ENCODE measurements at places on chromosomes 7 and 10.

DNA sequence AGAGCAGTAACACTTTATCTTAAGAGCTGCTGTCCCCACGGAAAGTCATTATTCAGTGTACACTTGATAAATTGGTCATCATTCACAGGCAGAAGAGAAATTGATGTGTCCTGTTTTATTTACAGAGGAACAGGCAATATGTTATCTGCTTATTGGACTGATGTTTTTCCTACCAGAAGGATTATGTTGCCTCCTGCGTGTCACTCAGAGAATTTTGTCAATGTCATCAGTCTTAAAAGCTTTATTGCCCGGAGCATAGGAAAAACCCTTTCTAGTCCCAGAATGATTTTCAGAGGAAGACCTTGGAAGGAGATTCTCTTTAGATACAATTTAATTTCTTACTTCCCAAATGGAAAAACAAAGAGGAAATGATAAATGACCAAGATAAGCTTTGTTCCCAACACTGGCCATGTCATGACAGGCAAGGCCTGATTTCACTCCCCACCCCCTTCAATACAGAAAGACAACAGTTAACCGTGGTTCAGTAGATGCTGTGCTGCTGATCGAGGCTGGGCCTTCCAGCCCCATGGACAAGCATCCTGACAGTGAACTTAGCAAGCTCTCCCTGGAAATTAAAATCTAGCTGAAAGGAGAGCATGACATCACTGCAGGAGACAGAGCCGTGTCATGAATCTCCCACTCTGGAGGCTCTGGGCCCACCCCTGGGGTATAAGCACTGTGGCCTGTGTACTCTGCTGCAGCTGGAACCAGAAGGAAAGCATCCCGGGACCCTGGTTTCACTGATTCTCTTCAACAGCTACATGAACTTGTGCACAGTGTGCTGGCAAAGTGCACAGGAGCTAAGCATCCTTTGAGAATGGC, 118.8 kb upstream of the LYZL2 start:
- no peak for DNase-seq

GRCh38 chr7:94348142-94348541, 46.6 kb upstream of the COL1A2 start:
- no peak for DNase-seq

DNA sequence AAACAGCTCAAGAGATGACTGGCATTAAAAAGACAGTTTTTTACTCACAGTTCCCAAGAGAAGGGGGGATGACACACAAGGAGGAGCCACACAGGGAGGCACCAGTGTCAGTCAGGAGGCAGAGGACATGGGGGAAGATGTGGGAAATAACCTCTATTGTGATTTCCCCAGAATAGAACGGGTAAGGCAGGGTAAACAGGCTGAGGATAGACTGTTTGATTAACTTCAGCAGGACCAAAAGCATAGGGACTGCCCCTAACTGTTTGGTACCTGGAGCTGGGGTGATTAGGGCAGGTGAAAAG, 60.7 kb downstream of the RAPGEF5 start:
- DNase-seq = no peak

DNA sequence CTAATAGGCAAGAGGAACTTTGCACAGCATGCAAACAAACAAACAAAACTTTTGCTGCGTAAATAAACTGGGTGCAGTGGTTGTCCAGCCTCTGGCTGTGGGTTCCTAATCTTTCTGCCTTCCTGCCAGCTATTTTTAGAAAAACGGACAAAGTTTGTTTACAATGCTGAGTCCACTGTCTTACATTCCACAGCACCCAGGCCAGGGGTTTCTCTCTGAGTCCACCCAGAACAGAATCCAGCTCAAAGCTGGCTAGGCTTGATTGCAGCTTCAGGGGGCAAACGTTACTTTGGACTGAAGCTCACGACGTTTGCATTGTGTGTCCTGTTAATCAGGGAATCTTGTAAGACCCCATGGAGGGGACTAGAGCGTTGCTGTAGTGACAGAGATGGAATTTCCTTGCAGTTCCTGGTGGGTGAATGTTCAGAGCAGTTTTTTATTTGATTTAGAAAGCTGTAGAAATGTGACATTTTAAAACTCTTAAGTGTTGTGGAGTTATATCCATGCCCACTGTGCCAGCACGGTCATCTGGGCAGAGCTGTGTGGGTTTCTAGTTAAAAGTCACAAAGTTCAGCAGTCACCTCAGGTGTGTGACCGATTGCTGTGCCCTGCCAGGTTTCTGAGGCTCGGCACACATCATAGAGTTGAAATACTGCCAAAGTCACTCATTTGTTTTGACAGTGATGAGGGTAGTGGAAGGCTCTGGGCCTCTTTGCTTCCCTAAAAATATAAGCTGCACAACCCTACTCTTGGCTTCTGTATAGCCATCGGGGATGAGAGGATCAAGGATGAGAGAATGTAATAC, 247.0 kb downstream of the STK31 start:
- no peak for DNase-seq

GRCh38 chr7:138226001-138226476, 149.8 kb downstream of the AKR1D1 start:
- DNase-seq = no peak

DNA sequence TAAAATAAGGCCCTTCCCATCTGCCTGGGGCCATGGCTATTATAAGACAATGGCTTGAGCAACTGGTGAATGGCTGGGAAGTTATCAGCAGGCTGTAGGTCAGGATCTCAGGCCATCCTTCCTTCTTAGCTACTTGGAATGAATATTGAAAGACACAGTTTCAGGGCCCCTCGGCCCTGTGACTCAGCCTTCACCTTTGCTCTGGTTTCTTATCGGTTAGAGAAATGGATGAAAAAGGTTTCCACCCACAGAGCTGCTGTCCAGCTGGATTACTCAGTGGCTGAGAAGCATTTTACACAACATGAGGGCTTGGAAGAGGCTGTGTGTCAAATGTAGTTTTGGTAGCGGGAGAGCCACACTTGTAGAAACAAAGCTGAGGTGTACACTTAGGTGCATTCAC, 9.4 kb downstream of the ACSL5 start:
- DNase-seq = no peak

DNA sequence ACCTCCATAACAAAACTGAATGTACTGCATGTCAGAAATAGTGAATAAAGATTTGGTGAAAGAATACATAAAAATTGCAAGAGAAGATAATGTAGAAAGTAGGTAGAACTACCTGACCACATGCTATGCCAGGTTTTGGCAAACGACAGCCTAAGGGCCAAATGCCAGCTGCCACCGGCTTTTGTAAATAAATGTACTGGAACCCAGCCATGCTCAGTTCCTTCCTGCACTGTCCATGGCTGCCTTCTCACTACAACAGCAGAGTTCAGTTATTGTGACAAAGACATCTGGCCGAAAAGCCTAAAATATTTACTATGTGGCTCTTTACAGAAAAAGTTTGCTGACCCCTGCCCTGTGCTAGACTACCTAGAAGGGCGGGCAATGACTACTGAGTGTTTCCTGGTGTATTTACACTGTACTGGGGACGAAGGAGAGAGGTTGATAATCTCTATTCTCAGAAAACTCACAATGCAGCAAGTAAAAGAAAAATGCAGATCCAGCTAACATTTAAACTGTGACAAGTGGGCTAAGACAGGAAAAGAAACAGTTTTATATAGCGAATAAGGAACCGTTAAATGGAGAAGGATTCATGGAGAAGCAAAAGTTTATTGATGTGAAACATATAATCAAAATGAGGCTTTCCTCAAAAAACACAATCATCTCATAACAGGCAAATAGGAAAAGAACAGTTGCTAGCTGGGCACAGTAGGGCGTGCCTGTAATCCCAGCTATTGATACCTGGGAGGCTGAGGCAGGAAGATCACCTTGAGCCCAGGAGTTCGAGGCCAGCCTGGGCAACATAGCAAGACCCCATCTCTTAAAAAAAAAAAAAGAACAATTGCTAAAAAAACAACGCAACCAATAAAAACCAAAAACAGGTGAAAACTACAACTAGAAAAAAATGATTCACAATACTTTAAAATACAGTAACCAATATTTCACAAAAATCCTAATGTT, 13.7 kb downstream of the KIN start:
- DNase-seq = no peak

GRCh38 chr10:3972460-3973301, 187.7 kb upstream of the KLF6 start:
- no peak for DNase-seq

- DNase-seq = no peak
Measured at GRCh38 chr10:132689721-132690360, 96.1 kb downstream of the NKX6-2 start.

DNA sequence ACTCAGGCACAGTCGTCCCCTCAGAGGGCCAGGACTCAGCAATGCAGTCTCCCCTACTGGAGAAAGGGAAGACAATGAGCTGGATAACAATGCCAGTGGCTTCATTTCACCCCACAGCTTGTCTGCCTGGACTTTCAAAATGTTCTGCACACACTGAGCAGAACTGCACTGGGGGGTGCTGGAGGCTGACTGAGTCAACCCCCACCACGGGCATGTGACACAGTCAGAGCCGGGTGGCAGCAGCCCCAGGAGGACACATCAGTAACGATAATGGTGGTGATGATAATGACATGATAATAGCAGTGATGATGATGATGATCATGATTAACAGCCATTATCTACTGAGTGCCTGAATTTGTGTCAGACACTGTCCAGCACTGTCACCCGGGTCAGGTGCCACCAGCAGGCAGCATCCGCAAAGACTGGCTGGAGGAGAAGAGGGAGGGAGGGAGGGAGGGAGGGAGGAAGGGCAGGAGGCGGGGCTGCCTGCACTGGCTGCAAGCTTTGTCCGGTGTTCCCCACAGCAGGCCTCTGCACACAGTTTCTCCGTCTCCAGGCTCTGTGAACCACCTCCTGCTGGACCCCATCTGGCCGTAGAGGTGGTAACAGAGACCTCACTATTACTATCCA, 67.4 kb downstream of the PLXNA4 start:
- DNase-seq = no peak

GRCh38 chr7:42164881-42165428, 72.1 kb downstream of the GLI3 start:
- DNase-seq = no peak

DNA sequence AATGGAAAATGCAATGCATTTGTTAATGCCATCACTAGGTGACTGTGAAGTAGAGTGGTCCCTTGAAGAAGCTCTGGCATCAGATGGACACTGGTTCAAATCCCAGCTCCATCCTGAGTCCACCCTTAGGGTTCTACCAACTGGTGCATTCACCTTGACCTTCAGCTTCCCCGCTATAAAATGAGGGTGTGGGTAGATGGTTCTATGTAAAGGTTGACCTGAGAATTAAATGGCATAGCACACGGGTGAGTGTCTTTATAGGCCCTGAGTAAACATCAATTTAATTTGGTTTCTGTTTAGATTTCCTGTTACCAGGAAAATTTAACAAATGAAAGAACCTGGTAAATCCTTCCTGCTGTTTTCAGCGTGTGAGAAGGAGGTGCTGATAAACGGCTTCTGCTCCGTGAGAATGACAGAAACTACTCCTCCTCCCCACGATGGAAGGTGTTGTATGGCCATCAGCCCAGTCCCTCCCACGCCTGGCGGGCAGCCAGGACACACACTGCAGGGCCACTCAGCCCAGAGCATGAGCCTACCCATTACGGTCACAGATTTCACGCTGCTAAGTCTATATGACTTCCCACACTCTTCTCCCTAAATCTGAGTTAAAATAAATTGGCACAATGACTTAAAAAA, 210.1 kb downstream of the TNS3 start:
- no peak for DNase-seq

GRCh38 chr10:32982911-32983909, 25.2 kb upstream of the ITGB1 start:
- DNase-seq = no peak

DNA sequence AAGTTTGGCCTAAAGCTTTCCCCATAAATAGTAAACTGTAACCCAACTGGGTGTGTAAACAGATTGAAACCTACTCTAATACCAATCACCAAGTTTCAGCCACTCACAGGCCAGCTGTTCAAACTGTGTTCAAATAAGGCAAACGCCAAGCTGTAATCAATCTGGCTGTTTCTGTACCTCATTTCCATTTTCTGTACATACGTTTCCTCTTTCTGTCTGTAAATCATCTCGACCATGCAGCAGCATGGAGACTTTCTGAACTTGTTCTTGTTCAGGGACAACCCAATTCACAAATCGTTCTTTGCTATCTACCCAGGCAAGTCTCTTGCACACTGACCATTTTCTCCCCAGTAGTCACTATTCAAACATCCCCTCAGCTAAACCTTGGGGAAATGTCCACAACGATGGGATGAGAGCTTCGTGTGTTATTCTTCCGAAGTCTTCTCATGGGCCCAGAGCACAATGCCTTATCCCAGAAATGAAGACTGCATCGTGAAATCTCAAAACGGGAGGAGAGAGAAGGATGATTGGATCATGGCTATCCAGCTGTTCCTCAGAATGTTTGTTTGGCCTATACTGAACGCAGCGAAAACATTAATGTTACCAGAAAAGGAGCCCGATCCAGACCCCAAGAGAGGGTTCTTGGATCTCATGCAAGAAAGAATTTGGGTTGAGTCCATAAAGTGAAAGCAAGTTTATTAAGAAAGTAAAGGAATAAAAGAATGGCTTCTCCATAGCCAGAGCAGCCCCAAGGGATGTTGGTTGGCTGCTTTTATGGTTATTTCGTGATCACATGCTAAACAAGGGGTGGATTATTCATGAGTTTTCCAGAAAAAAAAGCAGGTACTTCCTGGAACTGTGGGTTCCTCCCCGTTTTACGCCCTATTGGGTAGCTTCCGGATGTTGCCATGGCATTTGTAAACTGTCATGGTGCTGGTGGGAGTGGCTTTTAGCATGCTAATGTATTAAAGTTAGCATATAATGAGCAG, 86.2 kb downstream of the SLC16A9 start:
- no peak for DNase-seq

- DNase-seq = no peak
Measured at GRCh38 chr7:90061077-90061476, 93.2 kb upstream of the STEAP1 start.

DNA sequence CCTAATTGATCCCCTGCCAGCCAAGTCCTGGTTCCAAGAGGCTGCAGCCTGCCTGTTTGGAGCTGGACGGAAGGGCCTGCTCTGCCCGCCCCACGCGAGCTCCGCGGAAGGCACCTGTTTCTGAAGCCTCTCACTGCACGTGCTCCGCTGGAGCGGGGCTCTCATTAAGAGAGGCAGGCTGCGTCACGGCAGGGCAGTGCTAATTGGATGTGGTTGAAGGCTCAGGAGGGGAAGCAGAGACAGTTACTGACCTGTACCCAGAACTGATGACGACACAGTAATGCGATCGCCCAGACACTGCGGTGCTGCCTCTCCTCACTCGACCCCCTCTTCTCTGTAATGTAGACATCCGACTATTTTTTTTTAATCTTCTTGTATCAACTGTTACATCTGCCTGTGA, 411.1 kb upstream of the MGMT start:
- no peak for DNase-seq

DNA sequence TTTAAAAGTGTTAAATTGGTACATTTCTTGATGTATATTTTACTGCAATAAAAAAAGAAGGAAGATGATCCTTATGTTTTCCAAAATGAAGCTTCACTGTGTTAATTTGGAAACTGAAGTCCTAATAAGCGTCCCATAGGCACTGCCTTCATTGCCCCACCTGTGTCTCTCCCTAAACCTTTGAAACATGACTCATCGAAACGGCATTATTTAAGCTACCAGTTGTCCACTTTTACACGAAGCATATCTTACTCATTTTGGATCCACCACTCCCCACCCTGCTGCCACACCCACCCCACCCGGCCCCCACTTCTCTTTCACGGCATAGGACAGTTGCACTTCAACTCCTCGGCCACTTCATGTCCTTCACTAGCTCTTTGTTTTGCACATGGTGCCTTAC, 85.5 kb downstream of the KIAA1549 start:
- no peak for DNase-seq

- DNase-seq = no peak
Measured at GRCh38 chr10:102696736-102697135, 17.5 kb downstream of the ARL3 start.
